NCI-H2227 treated with DMSO at 0.1 percent for 48 hours (cell line): ENCODE measurements at places on chromosomes 7 and 10.

DNA sequence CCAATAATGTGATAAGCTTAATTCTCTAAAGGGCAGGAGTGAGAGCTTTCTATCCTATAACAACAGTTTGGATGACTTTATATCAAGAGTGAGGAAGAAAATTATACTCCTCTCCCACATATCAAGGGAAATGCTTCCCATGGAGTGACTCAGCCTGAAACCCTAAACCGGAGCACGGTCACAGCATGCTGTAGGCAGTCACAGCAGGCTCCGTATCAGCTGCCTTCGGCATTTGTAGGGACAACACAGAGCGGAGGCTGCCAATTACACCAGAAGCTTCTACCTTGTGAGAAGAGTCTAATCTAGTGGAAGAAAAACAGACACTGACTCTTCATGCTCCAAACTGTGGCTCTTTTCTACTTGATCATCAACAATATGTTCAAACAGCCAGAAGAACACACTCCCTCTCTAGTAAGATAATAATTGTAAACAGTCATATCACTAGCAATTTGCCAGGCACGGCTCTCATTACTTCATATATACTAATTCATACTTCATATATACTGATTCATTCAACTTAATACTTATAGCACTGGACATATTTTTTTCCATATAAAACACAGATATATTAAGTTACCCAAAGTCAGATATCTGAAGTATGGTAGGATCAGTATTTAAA lies 65.9 kb downstream of the DGKB start:
- peak; percentile 60 for DNase-seq

DNA sequence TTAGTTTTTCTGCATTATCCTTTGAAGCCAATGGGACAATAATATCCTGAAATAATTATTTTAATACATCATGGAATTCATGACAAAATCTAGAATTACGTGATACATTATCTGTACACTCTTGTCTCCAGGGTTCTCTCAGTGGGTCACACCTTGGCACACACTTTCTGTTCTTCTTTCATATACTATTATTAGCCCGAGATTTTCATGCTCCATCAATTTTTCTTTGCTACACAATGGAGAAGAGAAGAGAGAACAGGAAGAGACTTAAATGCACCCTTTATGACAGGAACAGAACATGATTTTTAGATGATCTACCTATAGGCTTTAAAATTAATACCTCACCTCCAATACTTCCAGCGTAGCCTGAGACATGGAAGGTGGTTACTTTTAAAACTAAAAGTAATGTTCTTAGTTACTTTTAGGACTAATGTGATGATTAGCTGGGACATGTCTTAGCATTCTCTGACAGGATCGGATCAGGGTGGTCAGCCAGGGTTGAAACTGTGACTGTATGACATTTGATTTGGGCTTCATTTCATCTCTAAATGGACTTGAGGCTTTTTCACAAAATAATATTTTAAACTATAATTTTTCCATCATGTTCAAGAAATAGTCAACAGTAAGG lies 148.2 kb upstream of the WNT16 start:
- no peak for DNase-seq

DNA sequence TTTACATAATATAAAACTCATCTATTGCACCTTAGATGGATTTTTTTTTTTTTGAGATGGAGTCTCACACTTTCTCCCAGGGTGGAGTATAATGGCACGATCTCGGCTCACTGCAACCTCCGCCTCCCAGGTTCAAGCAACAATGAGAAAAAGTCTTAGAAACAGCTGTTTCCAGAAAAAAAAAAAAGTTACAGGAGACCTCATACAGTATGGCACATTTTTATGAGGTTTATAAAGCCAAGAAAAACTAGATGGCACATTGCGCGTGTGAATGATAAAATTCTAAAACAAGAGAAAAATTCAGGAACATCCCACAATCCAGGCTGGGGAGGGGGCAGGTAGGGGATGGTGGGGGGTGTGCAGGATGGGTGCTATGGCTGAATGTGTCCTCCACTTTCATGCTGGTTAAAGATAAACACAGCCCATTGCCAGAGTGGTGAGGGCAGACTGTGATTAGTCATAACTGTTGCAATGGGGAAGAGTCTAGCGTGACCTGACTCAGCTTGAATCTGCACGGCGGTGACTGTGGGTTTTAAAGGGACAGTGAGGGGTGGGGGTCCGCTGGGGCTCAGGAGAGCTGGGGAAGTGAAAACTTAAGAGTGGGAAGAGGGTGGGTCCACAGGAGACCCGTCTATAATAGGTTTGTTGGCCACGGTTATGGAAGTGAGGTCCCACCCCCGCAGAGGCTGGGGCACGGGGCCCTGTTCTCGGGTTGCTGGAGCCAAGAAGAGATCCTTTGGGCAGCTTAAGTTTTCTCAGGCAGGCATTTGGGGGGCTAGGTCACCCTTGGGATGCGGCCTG lies 11.9 kb upstream of the LRRC27 start:
- DNase-seq = no peak

DNA sequence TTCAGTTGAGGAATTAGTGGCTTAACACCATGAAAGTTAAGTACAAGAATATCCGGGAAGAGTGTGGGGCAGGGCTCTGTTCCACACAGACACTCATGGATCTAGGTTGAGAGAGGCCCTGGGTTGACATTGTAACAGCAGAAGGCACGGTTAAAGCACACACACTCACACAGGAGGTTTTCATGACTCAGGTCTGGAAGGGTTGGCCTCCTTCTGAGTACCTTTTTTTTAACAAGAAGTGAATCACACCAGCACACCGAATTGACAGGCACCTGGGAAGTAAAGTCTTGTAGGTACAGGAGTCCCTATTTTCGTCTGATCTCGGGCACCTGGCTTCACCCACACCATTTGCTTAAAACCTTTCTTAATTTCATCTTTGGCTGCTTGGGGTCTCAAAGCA lies 509.4 kb upstream of the ADARB2 start:
- DNase-seq = no peak

GRCh38 chr10:44587488-44588318 lies 202.8 kb upstream of the CXCL12 start:
- DNase-seq = no peak

GRCh38 chr7:100867776-100868485 lies 744 bp downstream of the TRIP6 start:
- DNase-seq = no peak

DNA sequence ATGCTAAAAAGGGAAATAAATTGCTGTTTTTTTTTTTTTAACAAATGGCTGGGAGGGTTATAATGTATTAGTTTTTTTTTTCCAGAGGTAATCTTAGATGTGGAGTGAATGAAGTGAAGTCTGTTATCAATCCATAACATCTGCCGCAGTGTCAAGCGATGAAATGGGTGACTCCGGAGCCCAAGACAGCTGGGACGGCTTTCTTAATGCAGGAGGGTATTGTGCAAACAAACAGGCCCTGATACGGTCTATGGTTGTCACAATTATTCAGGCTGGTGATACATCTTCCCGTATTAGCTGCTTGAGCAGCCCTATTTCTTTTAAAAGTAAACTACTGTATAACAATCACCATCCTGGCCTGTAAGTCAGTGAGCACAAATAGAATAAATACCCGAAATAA lies 1231.2 kb downstream of the GATA3 start:
- DNase-seq = no peak

GRCh38 chr7:53744403-53744760 lies 708.9 kb downstream of the POM121L12 start:
- DNase-seq = no peak

DNA sequence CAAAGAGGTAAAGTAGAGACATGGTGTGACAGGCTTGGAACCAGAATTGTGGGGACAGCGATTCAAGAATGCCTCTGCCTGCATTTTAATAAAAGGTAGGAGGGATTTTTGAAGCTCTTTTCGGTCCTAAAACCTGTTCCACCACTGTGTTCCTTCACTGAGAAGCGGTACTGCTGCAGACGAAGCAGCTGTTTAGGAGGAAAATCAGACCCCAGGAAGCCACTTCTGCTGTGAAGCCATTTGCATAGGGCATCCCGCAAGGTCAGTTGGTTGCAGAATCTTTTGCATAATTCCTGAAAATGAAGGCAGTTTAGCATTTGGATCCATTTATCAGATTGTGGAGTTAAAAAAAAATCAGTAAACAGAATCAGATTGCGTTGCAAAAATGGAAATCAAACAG lies 183.3 kb upstream of the PRKCQ start:
- no peak for DNase-seq

- DNase-seq = no peak
Observed at GRCh38 chr7:27242555-27243339, at the start of gene EVX1. TSS of gene EVX1 (plus strand) at chr7:27242802. CDS start at chr7:27243031, 229 bp downstream.
